HAP-1 (cell line): ENCODE measurements at places on chromosomes 16 and 17.

GRCh38 chr16:68113059-68113761 is 28.0 kb downstream of the NFATC3 start:
- no peak for DNase-seq

GRCh38 chr17:11081342-11081741 is 159.7 kb upstream of the SHISA6 start:
- no peak for DNase-seq

GRCh38 chr17:50708050-50709000 is 611 bp upstream of the ANKRD40 start:
- DNase-seq, result no peak

GRCh38 chr17:53217311-53217710 is 605.4 kb upstream of the KIF2B start:
- no peak for DNase-seq

DNA sequence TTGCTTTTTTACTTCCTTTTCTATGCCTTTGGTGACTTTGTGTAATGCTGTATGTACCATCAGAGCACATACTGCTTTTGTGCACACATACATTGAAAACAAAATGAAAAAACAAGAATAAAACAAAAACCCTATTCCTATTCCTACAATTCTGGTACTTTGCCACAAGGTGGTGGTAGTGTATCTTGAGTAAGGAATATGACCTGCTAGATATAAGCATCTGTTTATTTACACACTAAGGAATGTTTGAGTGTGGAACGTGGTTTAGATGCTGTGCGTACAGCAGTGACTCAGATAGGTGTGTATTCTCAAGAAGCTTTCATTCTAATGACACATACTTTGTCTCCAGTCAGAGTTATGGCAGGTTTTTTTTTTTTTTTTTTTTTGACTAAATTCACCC is 606.2 kb downstream of the WWOX start:
- no peak for DNase-seq

DNA sequence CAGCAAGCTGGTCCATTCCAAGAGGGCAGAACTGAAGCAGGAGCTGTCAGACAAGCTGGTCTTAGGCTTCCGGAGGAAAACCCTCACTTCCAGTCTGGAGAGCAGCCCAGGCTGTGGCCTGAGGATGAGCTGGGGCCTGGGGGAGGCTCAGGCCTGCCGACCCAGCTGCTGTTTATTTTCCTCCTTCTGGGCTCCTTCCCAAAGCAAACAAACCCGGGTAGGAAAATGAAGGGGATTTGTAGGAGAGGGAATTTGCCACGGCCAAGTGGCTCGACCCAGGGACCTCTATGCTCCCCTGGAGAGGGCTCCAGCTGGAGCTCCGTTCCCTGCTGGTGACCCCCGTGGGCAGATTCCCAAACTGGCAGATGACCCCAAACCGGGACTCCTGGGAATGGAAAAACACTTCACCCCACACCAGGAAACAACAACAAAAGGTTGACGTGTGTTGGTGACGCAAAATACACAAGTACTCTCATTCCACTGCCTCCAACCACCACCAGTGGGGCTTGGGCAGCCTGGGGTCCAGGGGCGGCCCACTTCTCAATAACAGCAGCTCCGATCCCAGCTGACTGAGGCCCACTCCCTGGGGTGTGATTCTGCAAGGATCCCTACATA is 8.8 kb downstream of the JUP start:
- DNase-seq, result peak; percentile 28

DNA sequence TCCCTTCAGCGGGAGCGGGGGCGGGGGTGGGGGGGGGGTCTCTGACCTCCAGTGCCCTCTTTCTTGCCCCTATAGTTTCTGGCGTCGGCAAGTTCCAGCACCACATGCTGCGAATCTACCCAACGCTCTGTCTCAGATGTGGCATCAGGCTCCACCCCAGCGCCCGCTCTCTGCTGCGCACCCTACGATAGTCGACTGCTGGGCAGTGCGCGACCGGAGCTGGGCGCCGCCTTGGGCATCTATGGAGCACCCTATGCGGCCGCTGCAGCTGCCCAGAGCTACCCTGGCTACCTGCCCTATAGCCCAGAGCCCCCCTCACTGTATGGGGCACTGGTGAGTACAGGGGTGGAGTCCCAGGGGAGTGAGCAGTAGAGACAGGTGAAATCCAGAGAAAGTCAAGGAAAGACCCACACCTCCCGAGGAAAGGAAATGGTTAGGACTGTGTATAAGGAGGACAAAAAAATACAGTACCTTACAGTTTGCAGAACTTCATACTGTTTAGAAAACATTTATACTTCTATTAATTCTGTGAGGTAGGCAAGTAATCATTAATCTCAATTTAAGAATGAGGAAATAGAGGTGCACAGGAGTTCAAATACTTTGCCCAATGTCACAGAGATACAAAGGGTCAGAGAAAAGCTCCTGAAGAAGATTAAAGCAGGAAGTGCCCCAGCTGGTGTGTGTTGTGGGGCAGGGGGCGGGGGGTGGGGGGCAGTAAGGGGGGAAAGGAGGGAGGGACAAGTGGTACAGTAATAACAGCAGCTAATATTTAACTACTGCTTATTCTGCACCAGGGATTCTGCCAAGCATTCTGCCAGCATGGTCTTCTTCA is 2.5 kb downstream of the IRX6 start:
- DNase-seq, result no peak

GRCh38 chr16:82715160-82715559 is 88.4 kb downstream of the CDH13 start:
- DNase-seq, result no peak

DNA sequence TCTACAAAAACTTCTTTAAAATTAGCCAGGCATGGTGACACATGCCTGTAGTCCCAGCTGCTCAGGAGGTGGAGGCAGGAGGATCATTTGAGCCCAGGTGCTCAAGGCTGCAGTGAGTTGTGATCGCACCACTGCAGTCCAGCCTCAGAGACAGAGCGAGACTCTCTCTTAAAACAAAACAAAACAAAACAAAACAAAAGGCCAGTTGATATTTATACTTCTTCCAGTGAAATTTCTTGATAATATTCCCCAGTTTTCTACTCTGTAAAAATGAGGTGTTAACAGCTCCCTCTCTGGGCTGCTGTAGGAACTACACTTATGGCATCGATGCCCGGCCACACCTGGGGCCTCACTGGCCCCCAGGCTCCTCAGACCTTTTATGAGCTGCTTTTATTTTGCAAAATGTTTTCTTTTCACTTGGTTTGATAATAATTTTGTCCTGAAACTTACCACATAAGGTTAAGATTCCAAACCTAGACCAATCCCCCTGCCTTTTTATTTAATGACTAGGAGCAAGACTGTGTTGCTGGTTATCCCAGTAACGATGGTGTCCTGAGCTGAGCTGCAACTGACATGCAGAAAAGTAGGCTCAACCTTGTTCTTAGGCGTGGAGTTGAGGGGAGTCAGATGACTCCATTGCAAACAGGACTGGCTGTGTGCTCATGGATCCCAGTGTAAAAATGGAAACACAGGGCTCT is 17.6 kb downstream of the MAPK8IP3 start:
- DNase-seq, result peak; percentile 71

- no peak for DNase-seq
These were observed 3.9 kb downstream of the TBX4 start for GRCh38 chr17:61456061-61456681.

GRCh38 chr17:15485045-15485444 is 17.6 kb upstream of the CDRT4 start:
- DNase-seq, result no peak

- DNase-seq, result no peak
These were observed 13.8 kb upstream of the DUSP14 start for GRCh38 chr17:37475731-37476420.

- DNase-seq, result no peak
These were observed 587 bp downstream of the MMP2 start for GRCh38 chr16:55479430-55480140.

- DNase-seq, result peak; percentile 67
These were observed 5.6 kb downstream of the ALOX12 start for GRCh38 chr17:7001318-7001961.

DNA sequence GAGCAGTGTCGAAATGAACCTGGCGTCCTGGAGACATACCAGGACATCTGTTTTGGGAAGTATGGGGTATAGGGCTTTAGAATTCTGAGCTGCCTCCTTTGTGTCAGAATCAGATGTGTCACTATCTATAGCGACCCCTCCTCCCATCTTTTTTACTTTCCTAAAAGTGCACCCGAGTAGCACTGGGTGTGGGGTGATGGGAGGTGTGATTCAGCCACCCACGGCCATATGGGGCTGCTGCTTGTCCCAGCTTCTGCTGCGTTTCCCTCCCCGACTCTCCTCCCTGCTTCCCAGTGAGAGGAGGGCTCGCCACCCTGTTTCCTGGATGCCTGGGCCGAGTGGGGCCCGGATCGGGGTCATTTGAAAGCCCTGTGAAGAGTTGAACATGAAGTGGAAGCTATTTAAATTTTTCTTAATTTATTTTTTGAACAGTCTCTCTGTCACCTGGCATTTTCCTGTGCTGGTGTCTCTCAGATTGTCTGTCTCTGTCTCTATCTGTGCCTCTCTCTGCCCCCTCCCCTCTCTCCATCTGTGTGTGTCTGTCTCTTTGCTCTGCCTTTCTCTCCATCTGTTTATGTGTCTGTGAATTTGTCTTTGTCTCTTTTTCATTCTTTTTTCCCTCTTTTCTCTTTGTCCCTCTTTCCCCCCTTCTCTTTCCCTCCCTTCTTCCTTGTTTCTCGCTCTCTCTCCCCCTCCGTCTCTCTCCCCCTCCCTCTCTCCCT is 638.8 kb upstream of the EEF2KMT start:
- DNase-seq, result no peak
